ENCODE measurements at places on chromosomes 5 and 9.

GRCh38 chr9:98644011-98644410 lies 64.7 kb downstream of the GABBR2 start:
- DNase-seq = no peak

GRCh38 chr9:94076557-94076956 lies 7.7 kb upstream of the PTPDC1 start:
- no peak for DNase-seq

- DNase-seq = no peak
These were observed 421.4 kb upstream of the DAB2 start for GRCh38 chr5:39846144-39846543.

DNA sequence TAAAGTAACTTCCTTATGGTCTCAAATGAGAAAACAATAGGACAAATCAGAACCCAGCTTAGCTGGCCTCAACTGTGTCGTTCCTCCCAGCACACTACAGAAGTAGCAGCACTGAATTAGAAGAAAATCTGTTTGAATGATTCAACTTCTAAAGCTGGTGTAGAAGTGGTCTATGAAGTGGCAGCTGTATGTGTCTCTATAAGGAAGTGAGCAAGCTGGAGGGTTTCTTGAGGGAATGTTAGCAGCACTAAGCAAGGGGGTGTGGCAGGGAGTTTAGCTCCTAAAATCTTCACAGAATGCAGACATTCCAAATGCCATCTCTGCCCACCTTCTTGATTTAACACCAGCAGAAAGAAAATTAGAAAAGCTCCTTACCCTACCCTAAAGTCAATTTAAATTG lies 4.1 kb downstream of the KLF9 start:
- no peak for DNase-seq

- DNase-seq = peak; percentile 42
These were observed 130.4 kb upstream of the RASA1 start for GRCh38 chr5:87137283-87137682.

DNA sequence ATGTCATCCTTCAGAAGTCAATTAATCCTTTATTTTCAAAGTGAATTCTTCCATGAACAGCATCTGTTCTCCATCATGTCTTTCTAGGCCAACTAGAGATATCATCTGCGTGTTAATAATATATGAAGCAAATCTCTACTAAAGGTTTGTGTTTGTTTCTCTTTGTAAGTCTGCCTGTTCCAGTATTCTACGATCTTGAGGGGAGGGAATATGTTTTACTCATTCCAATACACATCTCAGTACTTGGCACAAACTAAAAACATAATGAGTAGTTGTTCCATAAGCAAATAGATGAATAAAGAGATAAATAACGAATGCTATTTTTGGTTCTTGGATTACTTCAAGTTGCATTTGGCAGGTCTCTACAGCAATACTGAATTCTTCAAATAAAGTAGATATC lies 470.7 kb upstream of the GRIN3A start:
- no peak for DNase-seq

- DNase-seq = no peak
These were observed 215.1 kb downstream of the TSSK1B start for GRCh38 chr5:113219695-113220094.

GRCh38 chr5:55624841-55625588 lies 87.1 kb downstream of the SLC38A9 start:
- DNase-seq = no peak

DNA sequence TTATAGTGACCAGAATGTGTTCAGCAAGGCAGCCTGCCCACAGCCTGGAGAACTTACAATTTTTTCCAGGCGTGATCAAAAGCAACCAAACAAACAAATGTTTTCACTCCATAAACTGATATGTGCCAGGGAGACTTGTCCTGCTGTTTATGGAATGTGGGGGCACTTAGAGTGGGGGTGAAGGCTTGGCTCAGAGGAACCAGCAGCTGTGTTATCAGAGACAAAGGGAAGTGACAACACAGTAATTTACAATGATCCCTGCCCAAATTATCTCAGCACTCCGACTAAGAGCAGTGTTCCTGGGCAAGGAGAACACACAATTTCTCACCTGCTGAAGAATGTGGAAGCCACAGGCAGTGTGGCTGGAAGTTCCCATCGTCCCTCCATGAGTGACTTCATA lies 429.1 kb upstream of the IRX4 start:
- DNase-seq = no peak

- DNase-seq = no peak
These were observed 268.7 kb downstream of the IRX2 start for GRCh38 chr5:2482778-2483177.

- DNase-seq = peak; percentile 20
These were observed 439.1 kb upstream of the KIF2A start for GRCh38 chr5:61866930-61867329.

Data from MM.1S (cell line).